Purkinje cell (primary cell): ENCODE measurements at places on chromosomes 11 and 22. TPM values are rescaled to one million over a fixed set of nuclear protein-coding genes. Genes with fewer than 3 reads are reported as not detected.

Gene BIK
- not detected in 2 replicates for polyA plus RNA-seq

Gene DDI1
- not detected in 2 replicates for polyA plus RNA-seq

Gene MICAL2
- polyA plus RNA-seq, result 18.8 and 88.5 TPM in 2 replicates

Gene BTBD18
- polyA plus RNA-seq, result 0.24 TPM in 1 of 2 replicates, not detected in the other

Gene SFI1
- polyA plus RNA-seq, result 2.9 and 4.0 TPM in 2 replicates

Gene PGA4
- not detected in 2 replicates for polyA plus RNA-seq

Gene NELL1
- 74.2 and 76.9 TPM in 2 replicates for polyA plus RNA-seq

Gene TRMT2A
- polyA plus RNA-seq, result 3.2 and 6.7 TPM in 2 replicates

Gene AP1B1
- polyA plus RNA-seq, result 9.7 and 10.2 TPM in 2 replicates
